H4 (cell line): ENCODE measurements at places on chromosomes 1 and 21.

DNA sequence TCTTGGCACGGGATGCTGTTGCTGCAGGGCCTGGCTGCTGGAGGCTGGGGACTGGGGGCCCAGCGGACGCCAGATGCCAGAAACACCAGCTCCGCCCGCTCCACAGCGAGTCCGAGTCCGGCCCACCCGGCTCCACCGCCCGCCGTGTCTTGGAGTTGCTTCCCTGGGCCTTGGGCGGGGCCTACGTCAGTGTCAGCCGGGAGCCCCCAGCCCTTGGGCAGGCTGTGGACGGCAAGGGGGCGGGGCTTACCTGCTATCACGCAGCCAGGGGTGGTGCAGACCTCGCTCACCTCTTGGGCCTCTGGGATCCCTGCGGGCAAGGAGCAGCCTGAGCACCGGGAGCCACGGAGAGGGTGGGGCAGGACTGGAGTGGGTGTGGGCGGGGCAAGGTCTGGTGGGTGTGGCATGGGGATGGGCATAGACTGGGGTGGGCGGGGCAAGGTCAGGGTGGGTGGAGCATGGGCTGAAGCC, 21.8 kb downstream of the MMEL1 start:
- no peak for DNase-seq

DNA sequence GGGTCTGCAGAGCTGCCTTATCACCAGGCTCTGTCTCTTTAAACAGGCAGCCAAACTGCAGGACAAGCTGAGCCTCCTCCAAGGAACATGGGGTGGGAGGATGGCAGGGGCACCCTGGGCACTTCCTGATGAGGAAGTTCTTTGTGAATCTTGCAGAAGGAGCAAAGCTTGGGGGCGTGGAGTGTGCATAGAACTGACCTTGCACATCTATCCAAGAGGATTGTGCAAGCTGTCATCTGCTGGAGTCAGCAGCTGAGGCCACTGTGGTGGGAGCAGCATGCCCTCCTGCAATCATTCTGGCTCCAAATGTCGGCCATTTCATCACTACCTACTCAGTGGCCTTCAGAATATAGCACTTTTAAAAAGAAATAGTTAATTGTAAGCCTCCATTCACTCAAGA, 182.2 kb downstream of the AJAP1 start:
- DNase-seq: no peak

GRCh38 chr21:19878133-19878532, 1120.1 kb upstream of the NCAM2 start:
- DNase-seq: no peak

- no peak for DNase-seq
These were observed 12.2 kb downstream of the CRABP2 start for GRCh38 chr1:156692925-156693847.

DNA sequence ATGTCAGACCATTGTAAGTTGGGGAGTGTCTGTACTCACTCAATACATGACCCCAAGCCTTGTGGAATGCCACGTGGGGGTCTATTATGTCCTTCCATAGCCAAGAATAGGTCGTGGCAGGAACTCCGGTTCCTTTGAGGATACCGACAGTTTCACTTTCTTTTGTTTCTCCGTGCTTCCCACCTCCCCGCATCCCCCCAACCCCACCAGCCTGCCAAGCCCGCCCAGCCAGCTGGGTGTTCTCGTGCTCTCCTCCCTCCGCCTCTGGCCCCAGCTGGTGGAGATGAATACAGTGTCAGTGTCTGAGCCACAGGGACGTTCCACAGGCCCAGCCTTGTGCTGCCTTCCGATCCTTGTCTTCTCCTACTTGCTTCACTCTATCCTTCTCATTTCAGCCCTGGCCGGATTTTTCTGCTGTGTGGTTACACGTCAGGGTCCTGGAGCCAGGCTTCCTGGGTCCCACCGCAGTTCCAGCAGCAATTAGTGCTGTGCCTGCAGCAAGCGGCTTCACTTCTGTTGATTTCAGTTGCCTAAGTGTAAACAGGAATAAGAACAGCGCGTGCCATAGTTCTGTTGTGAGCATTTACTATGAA, 4.1 kb upstream of the AGTRAP start:
- DNase-seq: peak; percentile 67

- DNase-seq: no peak
These were observed 509.6 kb upstream of the CXADR start for GRCh38 chr21:17003258-17003615.
